ENCODE measurements at places on chromosomes 2 and 18.

- DNase-seq = no peak
Observed at GRCh38 chr2:163369111-163369510, 366.7 kb downstream of the FIGN start.

GRCh38 chr18:8601277-8602032 lies 7.8 kb upstream of the RAB12 start:
- no peak for DNase-seq

DNA sequence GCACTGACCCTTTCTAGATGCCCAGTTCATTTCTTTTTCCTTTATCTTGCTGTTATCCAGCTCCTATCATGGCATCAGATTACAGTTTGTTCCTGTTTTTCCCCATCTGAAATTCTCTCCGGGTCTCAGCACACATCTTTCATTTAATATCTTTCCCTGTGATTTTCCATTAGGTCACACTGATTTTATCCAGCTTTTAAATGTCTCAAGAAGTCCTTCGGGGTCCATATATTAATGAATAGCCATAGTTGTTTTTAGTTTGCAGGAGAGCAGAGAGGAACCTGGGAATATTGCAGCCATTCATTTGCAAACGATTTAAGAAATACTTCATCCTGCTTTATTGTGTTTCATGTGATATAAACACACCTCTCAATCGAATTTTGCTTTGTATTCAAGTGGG lies 374.2 kb downstream of the TDRD15 start:
- DNase-seq = no peak

GRCh38 chr2:121058852-121059558 lies 226.0 kb downstream of the TFCP2L1 start:
- DNase-seq = no peak

- no peak for DNase-seq
Observed at GRCh38 chr18:3720818-3721545, 271.0 kb downstream of the TGIF1 start.

DNA sequence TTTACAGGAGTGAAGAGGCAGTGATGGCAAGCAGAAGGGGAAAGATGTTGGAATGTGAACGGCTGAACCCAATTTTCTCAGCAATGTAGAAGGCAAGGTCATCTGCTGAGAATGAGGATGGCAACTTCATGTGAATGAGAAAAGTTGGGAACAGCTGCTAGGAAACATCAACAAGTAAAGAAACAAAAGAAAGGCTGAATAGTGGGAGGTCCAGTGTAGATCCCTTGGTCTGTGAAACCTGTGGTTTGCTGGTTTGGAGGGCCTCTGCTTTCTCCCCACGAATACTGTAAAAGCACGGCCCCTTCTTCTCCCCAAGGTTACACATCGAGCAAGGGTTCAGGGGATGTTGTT lies 27.4 kb downstream of the MARCHF4 start:
- no peak for DNase-seq
